ENCODE measurements at places on chromosomes 1 and 21.
A peak's percentile ranks its signal among the peaks of the same experiment; 100 is the strongest.

DNA sequence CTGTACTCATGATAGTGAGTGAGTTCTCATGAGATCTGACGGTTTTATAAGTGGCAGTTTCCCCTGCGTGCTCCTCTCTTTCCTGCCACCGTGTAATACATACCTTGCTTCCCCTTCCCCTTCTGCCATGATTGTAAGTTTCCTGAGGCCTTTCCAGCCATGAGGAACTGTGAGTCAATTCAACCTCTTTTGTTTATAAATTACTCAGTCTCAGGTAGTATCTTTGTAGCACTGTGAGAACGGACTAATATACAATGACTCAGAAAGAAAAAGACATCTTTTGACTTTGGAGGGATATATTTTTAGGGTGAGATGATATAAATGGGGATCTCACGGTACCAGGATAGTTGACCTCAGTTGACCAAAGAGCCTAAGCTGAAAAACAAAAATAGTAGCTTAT is 74.7 kb upstream of the BACH1 start:
- DNase-seq, result no peak

GRCh38 chr1:203772836-203773235 is 7.9 kb downstream of the LAX1 start:
- DNase-seq, result no peak

- DNase-seq, result no peak
Measured at GRCh38 chr21:20875742-20876141, 122.5 kb upstream of the NCAM2 start.

GRCh38 chr1:18531503-18531845 is 50.7 kb downstream of the KLHDC7A start:
- DNase-seq, result no peak

DNA sequence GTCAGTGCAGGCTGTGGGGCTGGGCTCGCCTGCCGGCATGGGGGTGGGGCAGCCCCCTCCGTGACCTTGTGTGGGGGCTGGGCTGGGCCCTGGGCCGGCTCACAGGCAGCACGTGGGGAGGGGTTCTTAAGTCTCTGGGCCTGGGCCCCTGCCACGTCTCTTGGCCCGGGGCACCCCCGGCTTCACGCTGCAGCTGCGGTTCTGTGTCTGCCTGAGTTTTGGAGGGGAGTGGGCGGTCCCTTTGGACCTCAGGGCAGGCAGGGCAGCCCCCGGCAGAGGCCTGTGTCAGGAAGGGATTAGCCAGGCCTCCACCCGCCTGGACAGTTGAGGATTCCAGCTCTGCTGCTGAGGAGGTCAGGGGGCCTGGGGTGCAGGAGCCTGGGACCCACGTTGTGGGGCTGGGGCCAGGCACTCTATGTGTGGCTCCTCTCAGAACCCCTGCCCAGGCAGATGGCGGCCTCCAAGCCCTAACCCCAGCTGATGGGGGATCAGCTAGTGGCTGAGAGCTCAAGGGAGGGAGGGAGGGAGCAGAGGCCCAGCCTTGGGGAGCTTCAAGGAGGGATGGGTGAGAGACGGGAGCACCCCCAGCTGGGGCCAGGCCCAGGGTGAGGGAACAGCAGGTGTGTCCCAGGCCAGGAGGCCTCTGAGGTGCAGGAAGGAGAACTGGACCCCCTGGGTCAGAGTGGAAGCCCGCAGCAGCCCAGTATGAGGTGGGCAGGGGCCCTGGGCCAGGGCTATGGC is 1.8 kb upstream of the PLCH2 start:
- DNase-seq, result no peak

DNA sequence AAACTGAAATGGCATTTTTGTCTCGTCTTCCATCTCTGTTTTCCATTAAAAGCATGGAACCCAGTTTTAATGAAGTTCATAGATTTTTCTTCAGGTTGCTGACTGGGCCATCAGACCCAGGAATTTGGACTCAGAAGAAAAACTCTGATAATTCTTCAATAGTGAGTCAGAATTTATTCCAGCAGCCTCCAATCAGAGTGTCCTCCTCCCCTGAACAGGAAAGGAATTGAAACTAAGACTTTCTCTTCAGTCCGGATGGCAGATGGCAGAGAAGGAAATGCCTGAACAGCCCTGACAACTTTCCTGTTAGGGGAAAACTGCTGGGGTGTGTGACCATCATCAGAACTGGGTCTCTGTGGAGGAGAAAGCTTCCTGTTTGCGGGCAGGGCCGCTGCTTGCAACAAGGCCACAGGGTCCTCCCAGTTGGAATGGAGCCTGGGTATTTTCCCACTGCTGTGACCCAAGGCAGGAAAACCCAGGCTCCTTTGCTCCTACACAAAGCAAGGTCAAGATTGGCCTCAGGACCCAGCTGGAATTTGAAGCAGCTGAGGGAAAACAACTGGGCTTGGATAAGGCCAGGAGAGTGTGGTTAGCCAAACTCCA is 20.7 kb downstream of the CD34 start:
- DNase-seq, result peak; percentile 36

- DNase-seq, result no peak
Measured at GRCh38 chr1:17425806-17426600, 13.5 kb downstream of the RCC2 start.

DNA sequence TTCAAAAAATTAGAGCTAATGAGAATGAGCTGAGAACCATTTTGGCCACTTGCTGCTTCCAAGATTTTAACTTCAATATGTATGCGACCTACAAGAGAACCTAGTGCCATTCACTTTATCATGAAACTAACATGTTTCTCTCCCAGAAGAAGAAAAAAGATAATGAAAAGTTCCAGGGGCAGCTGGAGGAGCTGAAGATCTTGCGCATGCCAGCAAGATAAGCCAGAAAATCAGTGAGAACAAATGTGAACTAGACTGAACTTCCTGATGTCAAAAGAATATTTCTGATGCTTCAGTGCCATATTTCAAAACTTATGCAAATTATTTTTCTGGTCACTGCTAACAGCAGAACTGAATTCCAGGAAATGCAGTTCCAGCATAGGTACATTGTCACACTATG is 1265.1 kb downstream of the BRINP3 start:
- DNase-seq, result no peak

GRCh38 chr1:235945775-235946570 is 79.3 kb upstream of the LYST start:
- no peak for DNase-seq

GRCh38 chr1:201970334-201971159 is 11.9 kb upstream of the RNPEP start:
- DNase-seq, result no peak

DNA sequence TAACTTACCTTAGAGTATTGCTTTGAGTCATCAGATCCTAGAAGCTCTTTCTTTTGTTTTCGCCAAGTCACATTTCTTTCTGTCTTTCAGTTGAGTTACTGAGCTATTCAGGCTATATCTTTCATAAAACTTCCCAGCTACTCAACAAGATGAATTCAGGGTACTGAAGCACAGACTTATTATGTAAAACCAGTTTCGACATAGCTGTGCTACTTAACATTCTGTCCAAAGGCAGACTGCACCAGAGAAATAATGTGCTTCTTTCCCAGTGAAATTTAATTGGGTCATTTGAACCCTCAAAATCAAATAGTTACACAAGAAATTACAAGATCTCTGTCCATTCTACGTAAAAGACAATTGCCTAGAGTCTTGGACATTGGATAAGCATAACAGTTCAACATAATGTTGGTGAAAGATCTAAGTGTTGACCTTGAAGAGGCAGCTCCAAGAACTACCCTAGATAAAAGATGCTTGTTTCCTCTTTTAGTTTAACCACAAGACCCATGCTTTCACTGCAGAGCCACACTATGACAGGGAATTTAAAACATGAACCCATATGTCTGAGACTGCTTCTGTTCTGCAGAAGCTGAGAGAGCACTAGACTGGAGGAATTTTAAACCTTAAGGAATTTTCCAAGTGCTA is 163.2 kb downstream of the LRRC40 start:
- peak; percentile 12 for DNase-seq

DNA sequence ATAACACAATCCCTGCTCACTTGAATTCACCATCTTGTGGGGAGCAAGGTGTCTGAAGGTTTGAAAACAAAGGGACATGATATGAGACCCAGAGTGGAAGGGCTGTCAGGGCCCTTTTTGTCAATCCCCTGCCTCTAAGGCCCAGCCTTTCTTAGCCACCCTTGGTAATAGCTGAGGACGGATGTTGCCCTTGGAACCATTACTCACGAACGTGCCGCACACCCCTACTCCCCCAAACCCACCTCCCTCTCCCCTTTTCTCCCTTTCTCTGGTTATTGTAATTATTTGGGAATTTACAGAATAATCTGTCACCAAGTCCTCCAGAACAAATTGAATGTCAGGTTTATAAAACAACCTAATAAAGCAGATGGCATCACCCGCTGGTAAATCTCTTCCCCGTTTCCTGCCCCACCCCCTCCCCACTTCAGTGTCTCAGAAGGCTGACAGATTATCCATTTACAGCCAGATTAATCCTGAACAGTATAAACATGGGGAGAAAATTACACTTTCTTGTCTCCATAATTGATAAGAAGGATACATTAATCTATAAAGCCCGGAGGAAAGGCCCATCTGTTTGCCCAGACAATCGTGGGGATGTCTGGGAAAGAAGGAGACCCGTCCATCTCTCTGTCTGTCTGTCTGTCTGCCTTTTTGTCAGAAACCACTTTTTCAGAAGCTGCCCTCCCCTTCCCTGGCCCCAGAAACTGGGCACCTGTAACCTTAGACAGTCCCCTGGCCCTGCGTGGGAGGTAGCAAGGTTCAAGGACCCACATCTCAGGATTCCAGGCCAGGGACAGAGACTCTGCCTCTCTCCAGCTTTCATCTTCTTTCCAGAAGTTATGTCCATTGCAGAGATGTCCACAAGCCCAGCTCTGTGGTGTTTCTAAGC is 60.6 kb upstream of the CD34 start:
- DNase-seq, result no peak

GRCh38 chr21:41369105-41369919 is 7.5 kb downstream of the MX2 start:
- no peak for DNase-seq

- DNase-seq, result no peak
Measured at GRCh38 chr1:201298396-201299381, 15.4 kb downstream of the PKP1 start.

Measured in AG04449 (cell line).